ENCODE measurements at places on chromosomes 6 and 20.
A peak's percentile ranks its signal among the peaks of the same experiment; 100 is the strongest.

- no peak for DNase-seq
These were observed 228.7 kb downstream of the KHDRBS2 start for GRCh38 chr6:62057300-62057699.

DNA sequence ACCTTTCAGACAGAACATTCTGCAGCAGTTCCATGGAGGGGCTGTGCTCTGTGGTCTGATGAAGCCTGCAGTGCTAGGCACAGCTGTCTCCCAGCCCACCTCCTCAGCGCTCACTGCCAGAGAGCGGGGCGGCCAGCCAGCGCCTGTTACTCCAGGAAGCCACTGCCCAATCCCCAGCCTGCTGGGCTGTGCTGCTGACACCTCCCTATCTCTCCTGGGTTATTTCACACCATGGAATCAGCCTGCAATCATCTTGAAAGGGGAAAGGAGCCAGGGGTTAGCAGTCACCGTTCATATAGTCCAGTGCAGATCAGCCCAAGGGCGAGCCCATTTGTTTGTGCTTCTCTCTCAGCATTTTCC, 46.3 kb upstream of the NHSL1 start:
- DNase-seq: no peak

DNA sequence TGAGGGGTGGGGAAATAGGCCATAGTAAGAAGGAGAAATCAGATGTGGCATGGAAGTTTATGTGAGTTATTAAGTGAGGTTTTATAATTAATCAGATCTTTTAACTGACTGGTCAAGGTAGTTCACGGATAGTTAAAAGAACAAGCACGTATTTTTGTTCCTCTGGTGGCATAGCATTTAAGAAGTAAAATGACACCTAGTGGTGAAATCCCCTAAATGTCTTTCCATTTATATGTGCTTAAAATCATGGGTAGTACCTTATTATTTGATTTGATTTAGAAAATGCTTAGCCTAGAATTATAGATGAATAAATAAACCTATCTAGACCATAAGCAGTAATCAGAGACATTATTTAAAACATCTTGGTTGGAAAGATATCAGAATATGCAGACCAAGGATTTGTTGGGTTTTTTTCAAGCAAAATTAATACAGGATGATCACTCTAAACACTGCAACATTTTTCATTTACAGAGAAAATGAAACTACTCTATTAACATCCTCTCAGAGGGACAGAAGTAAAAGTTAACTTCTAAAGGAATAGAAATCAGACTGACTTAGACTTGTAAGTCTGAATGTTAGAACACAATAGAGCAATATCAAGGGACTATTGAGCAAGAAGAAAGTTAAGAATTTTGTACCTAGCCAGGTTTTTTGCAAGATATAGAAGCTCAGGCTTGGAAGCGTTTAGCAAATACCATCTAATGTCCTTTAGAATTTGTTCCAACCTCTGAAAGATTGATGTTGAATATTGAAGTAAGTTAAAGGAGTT, 81.1 kb downstream of the STXBP5 start:
- no peak for DNase-seq

DNA sequence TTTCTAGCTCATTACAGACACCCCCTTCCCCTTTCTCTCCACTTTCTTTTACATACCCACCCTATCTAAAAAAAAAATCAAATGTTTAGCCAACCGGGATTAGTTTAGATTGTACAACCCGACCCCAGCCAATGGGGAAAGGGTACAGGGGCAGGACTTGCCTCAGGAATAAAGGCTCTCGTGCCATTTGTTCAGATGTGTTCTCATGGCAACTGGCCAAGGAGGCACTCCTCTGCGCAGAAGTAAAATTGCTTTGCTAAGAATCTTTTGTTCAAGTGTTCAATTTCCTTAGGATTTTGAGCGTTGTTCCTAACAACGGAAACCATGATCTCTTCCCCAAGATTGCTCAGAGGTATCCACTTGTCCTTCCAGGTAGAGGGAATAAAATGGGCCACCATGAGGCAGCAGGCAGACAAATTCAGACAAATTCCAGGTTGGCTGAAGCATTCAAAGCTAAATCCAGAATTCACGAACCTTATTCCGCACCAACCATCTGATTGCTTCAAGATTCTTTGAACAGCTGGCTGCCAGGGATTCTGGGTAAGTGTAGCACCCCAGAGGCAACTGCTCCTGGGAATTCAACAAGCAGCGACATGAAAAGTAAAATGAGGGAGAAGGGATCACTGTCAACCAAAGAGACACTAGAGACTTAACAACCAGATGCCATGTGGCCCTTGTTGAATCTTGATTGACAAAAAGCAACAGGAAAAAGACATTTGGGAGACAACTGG, 431.8 kb downstream of the PREX1 start:
- no peak for DNase-seq

- no peak for DNase-seq
These were observed 26.9 kb downstream of the AKIRIN2 start for GRCh38 chr6:87675004-87675681.

- DNase-seq: no peak
These were observed 109.0 kb downstream of the ATG5 start for GRCh38 chr6:106216527-106216926.

- no peak for DNase-seq
These were observed 636.9 kb downstream of the MMUT start for GRCh38 chr6:48826152-48826515.

- DNase-seq: peak; percentile 64
These were observed 327.5 kb downstream of the SYNE1 start for GRCh38 chr6:152309648-152310047.

DNA sequence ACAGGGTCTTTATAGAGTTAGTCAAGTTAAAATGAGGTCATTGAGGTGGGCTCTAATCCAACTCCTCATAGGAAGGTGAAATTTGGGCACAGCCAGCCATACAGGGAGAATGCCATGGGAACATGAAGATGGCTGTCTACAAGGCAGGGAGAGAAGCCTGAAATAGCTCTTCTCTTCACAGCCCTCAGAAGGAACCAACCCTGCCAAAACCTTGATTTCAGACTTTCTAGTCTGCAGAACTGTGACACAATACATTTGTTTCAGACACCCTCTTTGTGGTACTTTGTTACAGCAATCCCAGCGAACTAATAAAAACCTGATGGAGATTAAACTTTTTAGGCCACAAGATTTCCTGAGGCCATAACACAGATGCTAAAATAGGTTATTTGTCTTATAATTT, 43.1 kb upstream of the HECA start:
- DNase-seq: no peak

All from activated naive CD4-positive, alpha-beta T cell (primary cell).